HTR-8/SVneo (cell line): ENCODE measurements at places on chromosomes 1 and 21.

GRCh38 chr21:41112740-41113692, 54.9 kb upstream of the BACE2 start:
- DNase-seq: peak; percentile 17

GRCh38 chr1:67348586-67349252, 41.0 kb downstream of the IL12RB2 start:
- no peak for DNase-seq

DNA sequence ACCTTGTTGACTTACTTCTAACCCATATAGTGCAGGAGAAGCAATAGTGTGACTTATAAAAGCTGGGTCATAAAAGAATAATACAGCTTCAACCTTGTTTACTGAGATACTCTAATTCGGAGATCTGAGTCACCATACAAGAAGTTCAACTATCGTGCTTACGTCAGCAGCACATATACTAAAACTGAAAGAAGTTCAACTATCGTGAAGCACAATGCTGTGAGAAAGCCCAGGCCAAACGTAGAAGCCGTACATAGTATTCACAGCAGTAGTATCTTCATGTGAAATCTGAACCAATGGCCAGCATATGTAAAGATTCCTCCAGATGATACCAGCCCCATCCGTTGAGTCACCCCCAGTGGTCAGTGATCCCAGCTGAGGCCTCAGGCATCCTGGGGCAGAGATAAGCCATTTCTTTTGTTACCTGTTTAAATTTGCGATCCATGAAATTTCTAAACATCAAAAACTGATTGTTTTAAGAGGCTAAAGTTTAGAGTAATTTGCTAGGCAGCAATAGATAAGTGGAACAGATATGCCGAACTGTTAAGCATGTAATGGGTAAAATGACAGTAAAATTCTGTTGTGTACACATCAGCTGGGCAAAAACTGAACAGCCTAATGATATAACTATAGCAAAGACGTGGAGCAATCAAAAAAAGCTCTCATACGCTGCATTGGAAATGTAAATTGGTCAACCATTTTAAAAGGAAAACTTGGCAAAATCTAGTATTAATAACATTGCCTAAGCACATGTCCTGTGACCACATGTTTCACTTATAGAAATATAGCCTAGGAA, 53.9 kb upstream of the SAMD13 start:
- DNase-seq: peak; percentile 61

DNA sequence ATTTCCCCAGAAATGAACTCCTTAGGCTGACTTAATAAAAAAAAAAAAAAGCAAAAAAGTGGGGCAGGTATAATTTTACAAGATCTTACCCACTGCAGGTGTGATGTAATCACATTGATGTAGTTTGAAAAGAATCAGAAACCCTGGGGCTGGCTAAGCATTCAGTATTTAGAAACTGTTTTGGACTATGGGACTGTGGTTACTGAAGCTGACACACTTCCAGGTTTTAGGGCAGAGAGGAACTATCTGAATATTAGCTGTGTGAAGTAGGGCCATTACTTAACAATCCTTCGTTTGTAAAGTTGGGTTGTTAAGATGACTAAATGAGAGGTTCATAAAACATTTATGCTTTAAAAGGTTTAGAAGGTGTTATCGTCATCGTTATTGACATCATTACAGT, 165.3 kb downstream of the FASLG start:
- no peak for DNase-seq

- no peak for DNase-seq
These were observed 293.3 kb upstream of the RUNX1 start for GRCh38 chr21:35342440-35342839.

GRCh38 chr1:91757763-91758460, 128.0 kb downstream of the TGFBR3 start:
- no peak for DNase-seq

DNA sequence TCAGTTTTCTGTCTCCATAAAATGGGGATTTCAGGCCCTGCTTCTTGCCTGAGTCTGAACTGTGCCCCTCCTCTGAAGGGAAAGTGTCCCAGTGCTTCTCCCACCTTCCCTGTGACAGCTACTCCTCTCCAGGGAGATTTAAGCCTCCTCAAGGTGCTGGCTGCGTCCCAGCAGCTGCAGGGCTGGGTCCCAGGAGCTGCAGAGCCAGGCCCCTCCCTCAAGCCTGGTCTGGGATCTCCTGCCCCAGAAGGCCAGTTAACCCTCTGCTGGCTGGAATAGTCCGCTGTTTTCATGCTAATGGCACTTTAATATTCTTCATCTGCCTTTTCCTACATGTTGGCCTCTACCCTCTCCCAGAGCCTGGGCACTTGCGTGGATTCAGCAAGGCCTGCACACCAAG, 99.0 kb downstream of the PLXNA2 start:
- DNase-seq: no peak

GRCh38 chr1:111476761-111477309, 3.1 kb downstream of the C1orf162 start:
- DNase-seq: no peak

DNA sequence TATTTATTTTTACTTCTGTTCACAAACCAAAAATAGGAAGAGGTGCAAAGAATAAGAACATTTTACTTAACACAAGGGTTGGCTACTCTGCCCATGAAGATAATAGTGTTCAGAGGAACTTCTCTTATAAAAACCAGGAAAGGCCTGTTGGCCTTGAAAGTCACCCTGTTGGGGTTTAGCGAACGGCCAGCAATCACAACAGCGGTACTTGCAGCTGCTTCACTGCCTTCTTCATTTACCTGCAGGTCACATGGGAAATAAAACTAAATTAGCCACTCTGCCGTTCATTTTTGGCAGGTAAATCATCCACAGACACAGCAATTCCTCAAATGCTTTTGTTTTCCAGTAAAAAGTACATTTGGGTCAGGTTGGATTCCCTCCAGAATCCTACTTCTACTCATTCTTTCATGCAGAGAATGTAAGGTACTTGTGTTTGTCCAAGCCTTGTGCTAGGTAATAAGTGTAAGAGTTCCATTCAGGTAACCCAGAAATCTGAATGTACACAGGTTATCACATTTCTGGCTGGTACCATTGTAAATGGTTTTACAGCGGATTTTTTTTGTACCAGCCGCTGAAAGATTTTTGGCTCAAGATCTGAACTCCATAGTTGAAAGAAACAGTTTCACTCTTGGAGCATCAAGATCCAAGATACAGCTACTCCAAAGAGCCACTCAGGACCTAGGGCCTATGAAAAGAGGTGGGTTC, 13.1 kb downstream of the SERPINC1 start:
- DNase-seq: no peak

DNA sequence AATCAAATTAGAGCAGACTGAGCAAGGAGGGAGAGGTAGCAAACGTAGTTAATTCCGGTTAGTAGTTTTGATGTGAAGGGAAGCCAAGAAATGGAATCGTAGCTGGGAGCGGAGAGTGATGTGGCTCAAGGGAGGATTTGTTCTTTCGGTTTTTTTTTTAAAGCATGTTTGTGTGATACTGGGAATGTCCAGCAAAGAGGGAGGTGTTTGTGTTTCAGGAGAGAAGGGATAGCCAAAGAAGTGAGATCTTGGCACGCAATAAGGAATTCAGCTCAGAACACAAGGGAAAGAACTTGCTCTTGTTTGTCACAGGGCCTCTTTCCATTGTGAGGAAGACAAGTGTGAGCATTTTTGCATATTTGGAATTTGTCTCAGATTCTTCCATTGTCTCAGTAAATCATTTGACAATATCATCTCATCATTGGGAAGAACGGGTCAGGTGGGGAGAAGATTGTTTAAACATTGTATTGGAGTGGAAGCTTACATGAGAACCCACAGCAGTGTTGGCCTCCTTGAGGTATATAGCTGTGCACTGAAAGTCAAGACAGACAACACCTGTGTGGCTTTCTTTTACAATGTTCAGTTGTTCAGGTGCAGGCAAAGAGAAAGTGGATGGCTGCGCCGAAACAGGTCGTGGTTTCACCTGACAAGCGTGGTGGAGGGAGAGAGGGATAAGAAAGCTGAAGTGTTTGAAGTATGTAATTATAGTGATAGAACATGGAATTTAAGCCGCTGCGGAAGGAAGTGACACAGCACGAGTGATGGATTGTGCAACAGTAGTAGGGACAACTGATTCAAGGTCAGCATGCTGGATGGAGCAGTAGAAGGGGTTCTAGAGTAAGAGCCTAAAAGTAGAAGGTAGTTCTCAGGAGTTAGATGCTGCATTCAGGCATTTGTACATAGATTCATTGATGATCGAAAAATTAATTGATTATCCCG, 25.4 kb downstream of the FMN2 start:
- no peak for DNase-seq

GRCh38 chr21:15311510-15311909, 246.7 kb upstream of the NRIP1 start:
- DNase-seq: no peak

DNA sequence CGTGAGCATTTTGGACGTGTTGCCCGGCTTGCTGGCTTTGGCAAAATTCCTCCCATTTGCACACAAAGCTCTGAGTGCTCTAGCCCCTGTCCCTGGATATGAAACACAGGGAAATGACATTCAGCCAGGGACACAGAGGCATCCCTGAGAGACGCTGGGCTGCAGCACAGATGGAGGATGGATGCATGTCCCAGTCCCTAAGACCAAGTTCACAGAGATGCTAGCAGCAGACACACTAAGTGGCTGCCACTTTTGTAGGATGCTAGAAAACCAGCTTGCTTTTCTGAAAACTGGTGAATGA, 12.5 kb downstream of the ACTRT2 start:
- DNase-seq: no peak

DNA sequence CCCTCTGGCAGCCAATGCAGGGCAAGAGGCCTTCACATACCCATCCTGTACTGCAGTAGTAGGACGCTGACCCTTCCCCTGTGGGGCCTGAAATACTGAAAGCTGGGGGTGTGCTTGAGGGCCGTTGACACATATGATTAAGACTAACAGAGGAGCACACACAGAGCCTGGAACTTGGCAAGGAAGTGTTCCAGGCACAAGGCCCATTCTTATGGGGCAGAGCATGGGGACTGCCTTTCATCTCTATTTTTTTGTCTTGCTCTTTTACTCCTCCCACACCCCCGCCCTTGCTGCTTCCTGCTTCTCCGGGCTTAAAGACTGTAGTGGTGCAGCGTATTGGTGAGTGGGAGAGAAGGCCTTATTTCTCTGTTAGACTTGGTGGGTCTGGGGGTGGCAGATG, 137.4 kb downstream of the BACH1 start:
- no peak for DNase-seq

DNA sequence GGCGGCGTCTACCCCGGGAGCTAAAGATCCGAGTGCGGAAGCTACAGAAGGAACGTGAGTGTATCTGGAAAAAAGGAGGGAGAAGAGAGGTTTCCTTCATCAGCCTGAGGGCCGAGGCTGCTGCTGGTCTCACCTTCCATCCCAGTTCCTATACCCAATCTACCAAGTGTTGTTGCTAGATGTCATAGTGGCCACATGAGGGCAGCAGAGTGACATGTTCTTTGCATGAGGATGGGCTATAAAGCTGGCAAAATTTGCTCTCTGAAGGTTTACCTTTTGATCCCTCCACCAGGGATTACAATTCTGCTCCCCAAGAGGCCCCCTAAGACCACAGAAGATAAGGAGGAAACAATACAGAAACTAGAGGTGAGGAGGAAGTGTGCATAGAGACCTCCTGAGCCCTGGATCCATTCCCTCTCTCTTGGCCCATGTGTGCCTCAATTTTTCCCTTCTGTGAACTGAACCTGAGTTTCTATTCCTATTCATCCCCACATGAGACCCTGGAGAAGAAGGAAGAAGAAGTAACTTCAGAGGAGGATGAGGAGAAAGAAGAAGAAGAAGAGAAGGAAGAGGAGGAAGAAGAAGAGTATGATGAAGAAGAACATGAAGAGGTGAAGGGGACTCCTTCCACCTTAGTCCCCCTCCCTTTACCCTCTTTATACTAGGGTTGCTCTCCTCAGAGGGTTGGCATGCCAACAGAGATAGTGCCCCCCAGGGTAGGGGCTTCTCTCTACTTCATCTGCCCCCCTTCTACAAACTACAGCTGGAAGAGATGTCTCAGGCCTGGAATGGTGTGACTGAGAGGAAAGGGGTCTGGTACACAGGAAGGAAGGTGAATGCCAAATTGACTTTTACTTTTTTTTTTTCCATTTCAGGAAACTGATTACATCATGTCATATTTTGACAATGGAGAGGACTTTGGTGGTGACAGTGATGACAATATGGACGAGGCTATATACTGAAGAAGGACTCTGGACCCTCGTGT, 13.3 kb downstream of the POLR3GL start:
- DNase-seq: peak; percentile 71

DNA sequence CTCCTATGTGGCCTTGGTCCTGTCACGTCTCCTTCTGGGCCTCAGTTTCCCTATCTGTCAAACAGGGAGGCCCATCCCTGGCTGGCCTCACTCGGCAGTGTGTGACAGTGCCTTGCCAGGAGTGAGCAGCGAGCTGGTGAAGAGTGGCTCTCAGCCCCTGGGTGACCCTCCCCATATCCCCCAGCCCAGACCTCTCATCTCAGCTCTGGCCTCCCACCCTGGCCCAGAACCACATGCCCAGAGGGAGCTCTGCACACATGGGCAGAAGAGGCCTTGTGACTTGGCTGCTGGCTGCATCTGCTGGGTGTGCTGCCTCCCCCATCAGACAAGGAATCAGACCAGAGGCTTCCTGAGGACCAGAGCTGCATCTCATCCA, 19.5 kb upstream of the PADI1 start:
- no peak for DNase-seq

GRCh38 chr1:119080586-119080985, 59.9 kb downstream of the WARS2 start:
- DNase-seq: peak; percentile 3
